ENCODE measurements at places on chromosomes 7 and 10.
A peak's percentile ranks its signal among the peaks of the same experiment; 100 is the strongest.

DNA sequence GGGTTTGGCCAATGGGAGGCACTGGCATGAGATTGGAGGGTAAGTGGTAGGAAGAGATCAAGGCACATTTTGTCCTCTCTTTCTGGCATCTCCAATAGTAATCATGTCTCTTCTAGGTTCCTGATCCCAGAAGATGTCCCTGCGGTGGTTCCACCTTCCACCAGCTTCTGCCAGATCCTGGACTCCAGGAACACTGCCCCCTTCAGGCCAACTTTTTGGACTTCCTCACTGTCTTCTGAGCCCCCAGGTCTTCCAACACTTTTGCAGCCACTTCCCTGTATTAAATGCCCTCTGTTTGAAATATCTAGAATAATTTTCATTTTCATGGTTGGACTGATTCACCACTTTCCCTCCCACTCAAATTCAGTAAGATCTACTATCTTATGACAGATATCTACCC, 60.9 kb downstream of the BAMBI start:
- peaks cover 3% of the 10 kb centered on the region for H3K36me3 ChIP-seq
- H3K27ac ChIP-seq, result no peak overlapping the region
- peaks cover 22% of the 10 kb centered on the region for H3K27me3 ChIP-seq
- no peak overlapping the region for H3K4me3 ChIP-seq
- no peaks in the 10 kb centered on the region for H3K4me1 ChIP-seq

- H3K4me1 ChIP-seq, result peaks cover 6% of the 10 kb centered on the region
- no peaks in the 10 kb centered on the region for H3K36me3 ChIP-seq
- H3K27ac ChIP-seq, result no peak overlapping the region
- DNase-seq, result no peak
Observed at GRCh38 chr7:111292026-111292470, 201.1 kb downstream of the LRRN3 start.

- H3K36me3 ChIP-seq, result peaks cover 2% of the 10 kb centered on the region
- H3K4me3 ChIP-seq, result no peak overlapping the region
- H3K27me3 ChIP-seq, result no peaks in the 10 kb centered on the region
- peaks cover 6% of the 10 kb centered on the region for H3K4me1 ChIP-seq
- DNase-seq, result no peak
Observed at GRCh38 chr10:74244097-74244685, 93.2 kb downstream of the ADK start.

DNA sequence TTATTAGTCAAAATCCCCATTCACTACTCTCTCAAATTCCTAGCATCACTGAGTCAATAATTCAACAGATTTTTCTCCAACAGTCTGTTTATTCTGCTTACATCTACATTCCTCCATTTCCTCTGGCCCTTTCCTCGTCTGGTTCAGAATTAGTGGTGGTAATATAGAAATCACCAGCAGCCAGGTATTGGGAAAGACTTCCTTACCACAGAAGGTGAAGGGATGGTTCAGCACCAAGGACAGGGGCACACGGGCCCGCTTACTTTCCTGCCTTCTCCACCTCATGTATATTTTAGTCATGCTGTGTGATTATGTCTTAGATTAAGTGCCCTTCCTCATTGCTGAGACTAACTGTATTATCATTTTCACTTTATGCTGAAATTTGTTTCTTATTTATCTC, 70.4 kb upstream of the APBB1IP start:
- H3K4me1 ChIP-seq, result no peaks in the 10 kb centered on the region
- no peaks in the 10 kb centered on the region for H3K27me3 ChIP-seq
- no peak overlapping the region for H3K27ac ChIP-seq
- H3K4me3 ChIP-seq, result no peak overlapping the region

GRCh38 chr7:157694376-157694665, 357.5 kb downstream of the DNAJB6 start:
- H3K4me1 ChIP-seq, result peaks cover 10% of the 10 kb centered on the region
- H3K36me3 ChIP-seq, result no peaks in the 10 kb centered on the region
- no peak for DNase-seq
- H3K27me3 ChIP-seq, result peaks cover 12% of the 10 kb centered on the region
- peak overlapping the region; percentile 57 for H3K4me3 ChIP-seq

- H3K4me3 ChIP-seq, result no peak overlapping the region
- H3K4me1 ChIP-seq, result peaks cover 13% of the 10 kb centered on the region
- DNase-seq, result no peak
- H3K27ac ChIP-seq, result no peak overlapping the region
- H3K27me3 ChIP-seq, result peaks cover 57% of the 10 kb centered on the region
Observed at GRCh38 chr7:25858200-25858524, 293.8 kb upstream of the NFE2L3 start.

DNA sequence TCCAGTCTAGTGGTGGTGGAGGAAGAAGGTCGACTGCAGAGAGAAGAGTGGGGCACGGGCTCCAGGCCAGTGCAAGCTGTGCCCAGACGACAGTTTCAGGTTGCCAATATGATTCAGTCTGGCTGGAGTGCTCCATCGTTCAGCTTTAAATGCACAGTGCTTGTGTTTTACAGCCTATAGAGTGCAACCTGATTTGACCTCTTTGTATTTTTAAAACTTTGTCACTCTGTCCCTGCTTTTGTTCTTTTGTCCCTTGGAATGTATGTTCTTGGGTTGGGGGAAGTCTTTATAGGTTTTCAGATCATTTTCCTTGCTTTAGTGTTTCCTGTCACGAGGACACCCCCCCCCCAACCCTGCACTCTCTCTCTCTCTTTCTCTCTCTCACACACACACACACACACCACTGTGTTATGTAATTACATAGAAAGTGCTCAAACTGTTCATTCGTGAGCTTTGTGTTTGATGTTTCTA, 198.0 kb downstream of the CAMK1D start:
- no peak for DNase-seq
- H3K27me3 ChIP-seq, result no peaks in the 10 kb centered on the region
- peaks cover 24% of the 10 kb centered on the region for H3K4me1 ChIP-seq
- H3K36me3 ChIP-seq, result no peaks in the 10 kb centered on the region

GRCh38 chr10:12394241-12395033, 45.1 kb downstream of the CAMK1D start:
- peaks cover 37% of the 10 kb centered on the region for H3K4me1 ChIP-seq
- H3K4me3 ChIP-seq, result no peak overlapping the region
- peaks cover 2% of the 10 kb centered on the region for H3K36me3 ChIP-seq
